ENCODE measurements at places on chromosomes 4 and X. TPM values are rescaled to one million over a fixed set of nuclear protein-coding genes. Genes with fewer than 3 reads are reported as not detected.

DNA sequence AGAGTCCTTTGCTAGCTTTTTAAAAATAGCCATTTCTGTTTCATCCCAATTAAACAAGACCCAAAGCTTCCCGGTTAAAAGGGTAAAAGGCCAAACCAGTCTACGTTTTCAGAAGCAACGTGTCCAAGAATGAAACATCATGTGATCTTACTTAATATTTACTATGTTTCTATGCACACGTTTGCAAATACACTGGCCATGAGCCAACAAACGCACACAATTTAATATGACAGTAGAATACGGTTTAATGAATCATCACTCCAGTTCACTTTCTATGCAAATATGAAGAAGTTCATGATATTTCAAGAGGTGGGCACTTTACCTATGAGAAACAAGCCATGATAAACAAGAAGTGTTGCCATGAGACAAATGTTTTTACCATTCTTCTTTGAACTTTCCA, 4.3 kb downstream of the NR0B1 start:
- DNase-seq: no peak

DNA sequence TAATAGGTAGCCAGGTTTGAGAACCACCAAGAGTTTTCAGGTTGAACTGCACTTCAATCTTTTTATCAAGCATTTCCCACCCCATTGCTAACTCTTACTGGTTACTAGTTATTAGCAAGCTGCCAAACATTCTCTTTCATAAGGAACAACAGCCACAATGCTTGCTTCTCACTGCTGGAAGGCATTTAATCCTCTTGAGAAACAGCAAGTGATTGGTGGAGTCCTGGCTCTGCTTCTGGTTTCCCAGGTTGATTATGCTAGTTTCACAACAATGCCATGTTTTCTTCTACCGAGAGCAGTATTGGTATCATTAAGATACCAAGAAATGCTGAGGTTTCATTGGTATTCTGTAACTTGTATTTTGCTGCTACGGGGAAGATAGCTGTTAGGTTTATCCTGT, 32.2 kb upstream of the TXLNG start:
- DNase-seq: no peak

VCX2 gene
- not detected for total RNA-seq

GRCh38 chr4:115944146-115944905, 830.9 kb upstream of the NDST4 start:
- DNase-seq: no peak

DNA sequence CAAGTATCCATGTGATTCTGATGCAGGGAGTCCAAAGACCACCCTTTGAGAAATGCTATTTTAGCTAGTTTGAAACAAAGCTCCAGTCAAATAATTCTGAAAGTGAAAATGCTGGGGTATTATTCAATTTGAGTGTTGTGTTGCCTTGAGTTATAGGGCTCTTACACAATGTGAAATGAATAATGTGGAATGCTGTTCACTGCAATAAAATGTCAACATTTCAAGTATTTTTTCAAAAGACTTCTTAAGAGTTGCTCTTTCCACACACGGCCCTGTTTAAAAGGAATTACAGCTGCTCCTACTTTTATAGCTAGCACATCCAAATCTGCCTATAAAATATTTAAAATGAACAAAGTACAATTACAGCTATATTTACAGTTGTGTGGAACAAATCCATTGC, 27.5 kb upstream of the PLS3 start:
- DNase-seq: peak; percentile 46

DNA sequence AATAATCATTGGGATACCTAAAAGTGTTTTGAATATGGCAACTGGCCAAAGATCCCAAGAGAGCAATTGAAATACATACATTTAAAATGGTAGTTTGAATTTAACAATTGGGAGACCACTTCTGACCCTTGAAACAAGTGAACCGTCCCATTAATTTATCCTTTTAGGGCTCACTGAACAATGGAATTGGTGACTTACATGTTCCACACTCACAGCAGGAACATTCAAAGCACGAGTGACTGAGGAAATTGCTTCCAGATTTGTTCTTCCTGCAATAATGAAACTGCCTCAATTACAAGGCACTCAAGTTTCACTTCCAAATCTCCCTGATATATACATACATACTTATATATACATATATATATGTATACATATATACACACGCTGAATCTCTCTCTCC, 20.6 kb downstream of the SLC39A8 start:
- DNase-seq: peak; percentile 32

- DNase-seq: no peak
Observed at GRCh38 chr4:6123976-6124375, 76.4 kb downstream of the JAKMIP1 start.

- DNase-seq: peak; percentile 89
Observed at GRCh38 chr4:38717604-38718003, 53.6 kb downstream of the KLF3 start.

Data from GM23248 (cell line).